Panc1 (cell line): ENCODE measurements at places on chromosomes 5 and 9. TPM values are rescaled to one million over a fixed set of nuclear protein-coding genes. Genes with fewer than 3 reads are reported as not detected.

GRCh38 chr5:116488356-116489041, 86.1 kb downstream of the SEMA6A start:
- no peaks in the 10 kb centered on the region for H3K4me1 ChIP-seq
- H3K36me3 ChIP-seq: no peaks in the 10 kb centered on the region
- no peak for DNase-seq
- no peak overlapping the region for H3K4me3 ChIP-seq
- no peaks in the 10 kb centered on the region for H3K27me3 ChIP-seq
- no peak overlapping the region for H3K27ac ChIP-seq

Gene INSYN2B
- 0.28 TPM for total RNA-seq

DNA sequence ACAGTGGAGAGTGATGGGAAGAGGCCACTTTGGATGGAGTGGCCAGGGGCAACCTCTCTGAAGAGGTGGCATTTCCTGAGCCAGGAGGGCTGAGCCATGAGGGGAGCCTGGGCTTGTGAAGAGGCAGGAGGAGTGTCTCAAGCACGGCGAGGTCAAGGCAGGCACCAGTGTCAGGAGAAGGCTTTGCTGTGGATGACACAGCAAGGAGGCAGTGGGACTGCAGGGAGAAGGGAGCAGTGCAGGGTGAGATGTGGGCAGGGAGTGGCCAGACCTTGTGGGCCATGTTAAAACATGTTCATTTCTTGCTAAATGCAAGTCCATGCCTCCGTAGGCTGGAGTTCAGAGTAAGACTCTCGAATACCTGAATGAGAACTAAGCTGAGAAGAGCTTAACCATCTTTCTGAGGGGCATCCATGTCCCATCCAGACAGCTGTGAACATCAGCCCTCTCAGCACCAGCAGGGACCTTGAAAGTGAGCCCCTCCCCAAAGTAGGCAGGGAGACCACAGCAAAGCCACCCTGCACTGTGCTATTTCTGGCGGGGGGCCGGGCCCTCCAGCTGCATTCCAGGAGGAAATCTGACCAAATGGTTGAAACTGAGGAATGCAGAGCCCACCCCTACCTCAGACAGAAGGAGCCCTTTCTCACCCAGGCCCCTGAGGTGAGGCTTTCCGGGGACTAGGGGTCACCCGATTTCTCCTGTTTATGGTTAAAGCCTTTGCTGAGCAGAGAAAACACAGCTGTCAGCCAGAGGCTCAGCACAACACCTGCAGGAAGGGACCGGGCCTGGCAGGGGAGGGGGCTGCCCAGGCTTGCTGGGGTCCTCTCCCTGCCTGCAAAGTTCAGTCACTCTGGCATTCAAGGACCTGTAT, 16.1 kb upstream of the ARSI start:
- peak overlapping the region; percentile 94 for H3K27ac ChIP-seq
- no peak overlapping the region for H3K4me3 ChIP-seq
- peaks cover 47% of the 10 kb centered on the region for H3K4me1 ChIP-seq
- no peak for DNase-seq
- H3K36me3 ChIP-seq: no peaks in the 10 kb centered on the region
- H3K27me3 ChIP-seq: no peaks in the 10 kb centered on the region

GRCh38 chr5:15003511-15003920, 131.9 kb upstream of the ANKH start:
- peak; percentile 82 for DNase-seq
- H3K4me1 ChIP-seq: peaks cover 6% of the 10 kb centered on the region
- no peak overlapping the region for H3K4me3 ChIP-seq
- no peak overlapping the region for H3K27ac ChIP-seq
- no peaks in the 10 kb centered on the region for H3K36me3 ChIP-seq

Gene POC5
- total RNA-seq: 19.7 TPM

DNA sequence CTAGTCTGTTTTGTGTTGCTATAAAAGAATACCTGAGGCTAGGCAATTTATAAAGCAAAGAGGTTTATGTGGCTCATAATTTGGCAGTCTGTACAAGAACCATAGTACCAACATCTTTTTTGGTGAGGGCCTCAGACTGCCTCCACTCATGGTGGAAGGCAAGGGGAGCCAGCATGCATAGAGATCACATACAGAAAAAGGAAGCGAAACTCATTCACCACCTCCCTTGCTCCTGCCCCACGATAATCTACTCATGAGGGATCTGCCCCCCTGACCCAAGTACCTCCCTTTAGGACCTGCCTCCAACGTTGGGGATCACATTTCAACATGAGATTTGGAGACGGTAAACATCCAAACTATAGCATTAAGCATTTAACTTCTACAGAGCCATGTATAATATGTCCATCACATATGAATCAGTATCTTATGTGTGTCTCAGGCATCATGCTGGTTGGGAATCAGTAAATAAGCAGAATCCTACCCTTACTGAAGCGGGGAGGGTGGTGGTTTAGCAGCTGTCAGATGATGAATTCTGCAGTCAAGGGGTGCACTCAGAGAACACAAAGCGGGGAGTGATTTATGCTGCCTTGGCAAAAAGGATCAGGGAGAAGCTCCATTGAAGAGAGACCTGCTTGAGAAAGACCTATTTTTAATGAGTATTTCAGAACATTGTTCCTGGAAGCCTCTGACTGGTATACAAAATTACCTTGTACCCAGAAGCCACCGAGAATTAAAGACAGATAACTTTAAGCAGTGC, 34.8 kb downstream of the HMGXB3 start:
- DNase-seq: no peak
- no peaks in the 10 kb centered on the region for H3K4me1 ChIP-seq
- H3K27me3 ChIP-seq: no peaks in the 10 kb centered on the region
- no peak overlapping the region for H3K4me3 ChIP-seq
- no peak overlapping the region for H3K27ac ChIP-seq
- H3K36me3 ChIP-seq: peaks cover 57% of the 10 kb centered on the region

GRCh38 chr5:74026310-74026709, 400.3 kb downstream of the ARHGEF28 start:
- H3K27me3 ChIP-seq: peaks cover 3% of the 10 kb centered on the region; the same call in 1 of the 2 replicates
- H3K36me3 ChIP-seq: no peaks in the 10 kb centered on the region
- no peak overlapping the region for H3K27ac ChIP-seq
- no peaks in the 10 kb centered on the region for H3K4me1 ChIP-seq

DNA sequence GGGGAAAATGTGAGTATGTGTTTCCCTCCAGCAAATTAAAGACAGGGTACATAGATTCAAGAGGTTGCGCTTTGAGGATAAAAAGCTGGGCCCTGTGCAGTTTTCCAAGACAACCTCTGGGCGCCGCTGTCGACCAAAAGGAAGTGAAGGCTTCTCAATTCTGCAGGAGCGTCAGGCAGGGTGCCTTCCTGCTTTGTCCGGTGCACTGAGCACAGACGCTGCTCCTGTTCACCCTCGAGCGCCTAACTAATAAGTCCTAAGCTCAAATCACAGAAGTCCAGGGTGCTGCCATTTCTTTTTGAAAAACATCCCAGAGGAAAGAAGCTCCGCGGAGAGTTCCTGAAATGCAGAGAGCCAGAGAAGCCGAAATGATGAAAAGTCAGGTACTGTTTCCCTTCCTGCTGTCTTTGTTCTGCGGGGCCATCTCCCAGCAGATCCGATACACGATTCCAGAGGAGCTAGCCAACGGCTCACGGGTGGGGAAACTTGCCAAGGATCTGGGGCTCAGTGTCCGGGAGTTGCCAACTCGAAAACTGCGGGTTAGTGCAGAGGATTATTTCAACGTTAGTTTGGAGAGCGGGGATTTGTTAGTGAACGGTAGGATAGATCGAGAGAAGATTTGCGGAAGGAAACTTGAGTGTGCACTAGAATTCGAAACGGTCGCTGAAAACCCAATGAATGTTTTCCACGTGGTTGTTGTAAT, at the start of gene PCDHGB1:
Gene PCDHGB1, plus strand, starts transcription at position 183 of the 703 bp plus-strand sequence. Its CDS starts 162 bp downstream, at position 345.
- H3K4me1 ChIP-seq: no peaks in the 10 kb centered on the region
- peak within 1 kb of the TSS; percentile 51 for H3K4me3 ChIP-seq
- DNase-seq: no peak
- peak within 1 kb of the TSS; percentile 5; the same call in 1 of the 2 replicates for H3K27ac ChIP-seq

GRCh38 chr5:119470851-119471451, 18.7 kb downstream of the HSD17B4 start:
- H3K4me3 ChIP-seq: no peak overlapping the region
- H3K27me3 ChIP-seq: no peaks in the 10 kb centered on the region
- no peak for DNase-seq
- H3K27ac ChIP-seq: no peak overlapping the region
- no peaks in the 10 kb centered on the region for H3K4me1 ChIP-seq

Gene MPDZ
- total RNA-seq: 16.6 TPM
